ENCODE measurements at places on chromosomes 2 and 18.
A peak's percentile ranks its signal among the peaks of the same experiment; 100 is the strongest.

GRCh38 chr2:86785456-86785855, 5.3 kb downstream of the CD8A start:
- H3K4me3 ChIP-seq: no peak overlapping the region
- H3K27ac ChIP-seq: no peak overlapping the region
- H3K27me3 ChIP-seq: peaks cover 33% of the 10 kb centered on the region
- no peaks in the 10 kb centered on the region for H3K4me1 ChIP-seq
- H3K36me3 ChIP-seq: no peaks in the 10 kb centered on the region
- DNase-seq: no peak

DNA sequence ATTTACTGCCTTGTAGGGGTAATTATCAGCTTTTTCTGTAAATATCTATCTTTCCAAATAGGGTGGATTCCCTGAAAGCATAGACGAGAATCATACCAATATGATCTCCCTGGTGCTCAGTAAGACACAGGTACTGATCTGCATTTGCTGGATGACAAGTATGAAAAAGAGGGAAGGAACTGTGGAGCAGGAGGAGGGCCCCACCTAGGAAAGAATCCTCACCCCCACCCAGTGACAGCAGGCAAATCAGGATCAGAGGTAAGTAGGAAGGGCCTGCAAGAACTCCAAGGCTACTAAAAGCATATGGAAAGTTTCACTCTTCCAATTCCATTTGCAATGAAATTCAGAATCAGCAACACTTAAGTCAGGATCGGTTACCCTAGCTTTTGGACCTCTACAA, 42.3 kb downstream of the METTL8 start:
- DNase-seq: no peak
- H3K27me3 ChIP-seq: no peaks in the 10 kb centered on the region
- H3K4me1 ChIP-seq: peaks cover 20% of the 10 kb centered on the region
- no peak overlapping the region for H3K4me3 ChIP-seq
- 0 out of 2 replicates have a peak, but pooled peaks cover 4% of the 10 kb centered on the region for H3K36me3 ChIP-seq

GRCh38 chr2:145399131-145399530, 879.2 kb upstream of the ZEB2 start:
- no peaks in the 10 kb centered on the region for H3K36me3 ChIP-seq
- no peak overlapping the region for H3K27ac ChIP-seq
- no peaks in the 10 kb centered on the region for H3K4me1 ChIP-seq
- no peaks in the 10 kb centered on the region for H3K27me3 ChIP-seq
- no peak overlapping the region for H3K4me3 ChIP-seq
- DNase-seq: no peak

DNA sequence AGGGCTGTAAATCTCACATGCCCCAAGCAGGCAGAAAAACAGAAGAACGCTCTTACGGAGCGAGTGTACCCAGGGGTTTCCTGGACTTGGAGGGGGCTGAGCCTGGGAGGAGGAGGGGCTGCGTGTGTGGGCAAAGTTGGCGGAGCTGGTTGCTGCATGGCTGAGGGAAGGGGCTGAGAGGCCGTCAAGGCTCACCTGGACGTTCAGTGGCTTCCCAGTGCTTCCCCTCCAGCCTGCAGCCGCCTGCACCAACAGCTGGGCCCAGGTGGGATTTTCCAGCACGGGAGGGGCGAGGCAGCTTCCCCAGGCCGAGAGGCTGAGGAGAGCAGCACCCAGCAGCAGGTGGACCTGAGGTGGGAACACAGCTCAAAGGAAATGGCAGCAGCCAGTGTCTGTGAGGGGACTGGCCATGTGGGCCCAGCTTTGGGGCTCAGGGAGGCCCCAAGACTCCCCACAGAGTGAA, 70.6 kb upstream of the CTDP1 start:
- peak; percentile 34 for DNase-seq
- no peak overlapping the region for H3K27ac ChIP-seq
- no peak overlapping the region for H3K4me3 ChIP-seq
- H3K4me1 ChIP-seq: peaks cover 3% of the 10 kb centered on the region
- H3K27me3 ChIP-seq: no peaks in the 10 kb centered on the region

DNA sequence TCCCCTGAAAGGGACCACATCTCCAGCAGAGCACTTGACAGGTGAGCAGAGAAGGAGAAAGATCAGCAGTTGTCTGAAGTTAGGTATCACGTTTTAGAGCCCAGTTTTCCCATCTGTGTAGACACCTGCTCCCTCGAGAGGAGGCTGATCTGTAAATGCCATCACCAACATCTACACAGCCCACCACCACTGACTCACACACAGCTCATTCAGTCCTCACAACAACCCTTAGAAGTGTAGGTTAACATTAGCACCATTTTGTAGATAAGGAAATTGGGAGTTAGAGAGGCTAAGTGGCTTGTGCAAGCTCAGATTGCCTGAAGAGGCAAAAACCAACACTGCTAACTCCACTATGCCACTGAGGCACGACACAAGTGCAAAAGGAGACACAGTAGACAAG, 37.2 kb upstream of the STAT1 start:
- no peak overlapping the region for H3K27ac ChIP-seq
- H3K36me3 ChIP-seq: no peaks in the 10 kb centered on the region
- no peak overlapping the region for H3K4me3 ChIP-seq

DNA sequence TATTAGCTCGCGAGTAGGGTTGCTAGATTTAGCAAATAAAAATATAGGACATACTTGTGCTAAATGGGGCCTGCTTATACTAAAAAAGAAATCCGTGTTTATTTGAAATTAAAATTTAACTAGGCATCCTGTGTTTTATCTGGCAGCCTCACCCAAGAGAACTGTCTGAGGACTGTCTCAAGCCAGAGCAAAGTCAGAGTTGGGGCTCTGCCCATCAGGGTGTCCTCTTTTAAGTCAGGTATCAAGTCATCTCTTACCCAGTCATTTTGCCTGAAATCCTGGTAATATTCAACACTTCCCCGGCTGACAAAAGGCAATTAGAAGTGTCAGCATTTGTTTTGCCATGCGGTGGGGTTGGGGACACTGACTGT, 48.3 kb upstream of the ST3GAL5 start:
- H3K27me3 ChIP-seq: no peaks in the 10 kb centered on the region
- no peak overlapping the region for H3K27ac ChIP-seq
- H3K4me3 ChIP-seq: no peak overlapping the region
- no peaks in the 10 kb centered on the region for H3K36me3 ChIP-seq
- peaks cover 26% of the 10 kb centered on the region for H3K4me1 ChIP-seq
- DNase-seq: no peak

DNA sequence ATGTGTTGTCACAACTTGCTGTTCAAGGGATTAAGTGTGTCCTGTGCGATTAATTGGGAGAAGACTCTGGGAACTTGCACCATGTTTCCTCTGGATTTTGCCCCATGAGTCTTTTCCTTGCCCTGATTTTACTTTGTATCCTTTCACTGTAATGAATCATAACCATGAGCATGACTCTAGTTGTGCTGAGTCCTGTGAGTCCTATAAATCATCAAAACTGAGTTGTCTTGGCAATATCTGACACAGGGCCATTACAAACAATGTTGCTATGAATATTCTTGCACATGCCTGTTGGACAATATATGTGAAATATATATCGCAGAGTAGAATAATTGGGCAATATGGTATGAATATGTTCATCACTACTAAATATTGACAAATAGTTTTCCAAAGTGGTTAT, 56.5 kb upstream of the COL5A2 start:
- no peaks in the 10 kb centered on the region for H3K27me3 ChIP-seq
- H3K27ac ChIP-seq: no peak overlapping the region
- DNase-seq: no peak
- peaks cover 13% of the 10 kb centered on the region for H3K4me1 ChIP-seq
- no peak overlapping the region for H3K4me3 ChIP-seq

GRCh38 chr2:121076885-121077549, 208.0 kb downstream of the TFCP2L1 start:
- H3K36me3 ChIP-seq: no peaks in the 10 kb centered on the region
- no peak for DNase-seq
- H3K4me1 ChIP-seq: no peaks in the 10 kb centered on the region
- H3K27ac ChIP-seq: no peak overlapping the region
- no peaks in the 10 kb centered on the region for H3K27me3 ChIP-seq

GRCh38 chr2:85875350-85876050, 13.3 kb downstream of the ST3GAL5 start:
- DNase-seq: no peak

DNA sequence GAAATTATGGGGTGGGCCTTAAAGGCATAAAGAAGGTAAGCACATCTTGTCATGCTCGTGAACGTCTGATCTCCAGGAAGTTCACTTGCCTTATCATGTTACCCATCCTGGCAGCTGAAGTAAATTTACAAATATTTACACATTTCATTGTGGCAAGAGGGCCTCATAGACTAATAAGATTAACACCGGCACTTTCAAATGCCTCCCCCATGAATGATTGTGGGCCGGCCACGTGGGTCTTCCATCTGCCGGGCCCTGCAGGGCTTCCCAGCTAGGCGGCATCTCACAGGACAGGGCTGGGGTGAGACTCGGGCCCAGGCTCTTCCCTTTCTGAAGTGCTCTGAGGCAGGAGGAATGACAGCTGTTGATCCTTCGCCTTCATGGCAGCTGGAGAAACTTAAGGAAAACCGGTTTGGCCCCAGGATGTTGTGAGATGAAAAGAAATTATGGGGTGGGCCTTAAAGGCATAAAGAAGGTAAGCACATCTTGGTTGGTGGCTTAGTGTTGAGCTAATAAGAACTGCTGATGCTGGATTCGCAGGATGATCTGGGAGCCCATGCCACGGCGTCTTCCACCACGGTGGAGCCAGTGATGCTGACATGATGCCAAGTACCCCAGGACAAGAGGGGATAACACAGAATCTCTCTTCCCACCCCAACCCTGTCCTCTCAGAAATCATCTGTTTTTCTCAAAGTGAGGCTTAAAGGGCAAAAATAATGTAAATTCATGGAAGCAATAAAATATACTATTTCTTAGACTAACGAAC, 176.3 kb downstream of the SEPTIN10 start:
- no peaks in the 10 kb centered on the region for H3K4me1 ChIP-seq
- H3K4me3 ChIP-seq: no peak overlapping the region
- DNase-seq: peak; percentile 9
- H3K27ac ChIP-seq: no peak overlapping the region

- no peak overlapping the region for H3K4me3 ChIP-seq
- DNase-seq: no peak
- H3K36me3 ChIP-seq: no peaks in the 10 kb centered on the region
- H3K27ac ChIP-seq: no peak overlapping the region
These were observed 174.8 kb downstream of the HDAC4 start for GRCh38 chr2:239225871-239226561.

DNA sequence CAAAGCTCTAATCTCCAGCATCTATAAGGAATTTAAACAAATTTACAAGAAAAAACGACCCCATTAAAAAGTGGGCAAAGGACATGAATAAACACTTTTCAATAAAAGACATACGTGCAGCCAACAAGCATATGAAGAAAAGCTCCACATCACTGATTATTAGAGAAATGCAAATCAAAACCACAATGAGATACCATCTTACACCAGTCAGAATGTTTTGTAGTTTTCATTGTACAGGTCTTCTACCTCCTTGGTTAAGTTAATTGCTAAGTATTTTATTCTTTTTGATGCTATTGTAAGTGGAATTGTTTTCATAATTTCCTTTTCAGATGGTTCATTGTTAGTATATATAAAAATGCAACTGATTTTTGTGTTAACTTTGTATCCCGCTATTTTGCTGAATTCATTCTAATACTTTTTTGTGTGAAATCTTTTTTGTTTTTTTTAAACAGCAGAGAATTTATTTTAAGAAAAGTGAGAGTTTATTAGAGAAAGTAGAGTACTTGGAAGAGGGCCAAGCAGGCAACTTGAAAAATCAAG, 40.7 kb downstream of the SLC39A10 start:
- H3K4me3 ChIP-seq: no peak overlapping the region
- no peaks in the 10 kb centered on the region for H3K36me3 ChIP-seq

DNA sequence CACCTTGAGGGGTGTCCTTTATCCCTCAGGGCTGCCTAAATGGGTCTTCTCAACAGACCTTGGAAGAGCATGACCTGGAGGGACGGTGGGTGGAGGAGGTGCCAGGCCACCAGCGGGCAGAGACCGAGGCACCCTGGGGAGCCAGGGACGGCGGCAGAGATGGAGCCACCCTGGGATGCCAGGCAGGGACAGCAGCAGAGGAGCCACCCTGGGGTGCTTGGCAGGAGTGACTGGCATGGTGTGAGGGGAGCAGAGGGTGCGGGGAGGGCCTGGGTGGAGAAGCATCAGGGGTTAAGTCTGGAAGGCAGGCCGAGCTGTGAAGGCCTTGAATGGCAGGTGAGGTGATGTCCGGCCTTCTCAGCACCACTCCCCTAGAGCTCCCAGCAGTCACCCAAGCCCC, 56.1 kb downstream of the CIB4 start:
- H3K4me1 ChIP-seq: no peaks in the 10 kb centered on the region
- H3K4me3 ChIP-seq: no peak overlapping the region
- peaks cover 8% of the 10 kb centered on the region for H3K27me3 ChIP-seq
- H3K27ac ChIP-seq: no peak overlapping the region

DNA sequence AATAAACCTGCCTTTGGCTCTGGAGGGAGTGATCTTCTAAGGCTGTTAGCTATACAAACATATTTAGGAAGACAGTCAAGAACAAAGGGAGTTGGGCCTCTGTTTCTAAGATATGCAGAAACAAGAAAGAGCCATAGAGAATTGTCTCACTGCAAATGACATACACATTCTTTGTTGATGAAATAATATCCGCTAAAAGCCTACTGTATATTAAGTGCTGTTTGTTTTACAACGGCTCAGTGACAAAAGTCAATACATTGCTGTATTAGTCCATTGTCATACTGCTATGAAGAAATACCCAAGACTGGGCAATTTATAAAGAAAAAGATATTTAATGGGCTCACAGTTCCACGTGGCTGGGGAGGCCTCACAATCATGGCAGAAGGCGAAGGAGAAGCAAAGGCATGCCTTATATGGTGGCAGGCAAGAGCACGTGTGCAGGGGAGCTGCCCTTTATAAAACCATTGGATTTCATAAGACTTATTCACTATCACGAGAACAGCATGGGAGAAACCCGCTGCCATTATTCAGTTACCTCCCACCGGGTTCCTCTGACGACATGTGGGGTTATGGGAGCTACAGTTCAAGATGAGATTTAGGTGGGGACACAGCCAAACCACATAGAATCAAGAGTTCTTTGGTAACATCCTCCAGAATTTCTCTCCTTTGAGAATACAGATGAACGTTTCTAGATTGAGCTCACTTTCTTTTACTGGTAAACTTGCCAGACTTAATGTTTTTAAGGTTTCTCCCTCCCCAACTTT, 157.8 kb downstream of the PIK3C3 start:
- no peaks in the 10 kb centered on the region for H3K27me3 ChIP-seq
- H3K4me1 ChIP-seq: peaks cover 4% of the 10 kb centered on the region
- H3K4me3 ChIP-seq: no peak overlapping the region
- no peak for DNase-seq

GRCh38 chr2:110099471-110100225, 16.0 kb downstream of the MALL start:
- peak overlapping the region; percentile 100 for H3K27ac ChIP-seq
- H3K36me3 ChIP-seq: peaks cover 22% of the 10 kb centered on the region
- no peak overlapping the region for H3K4me3 ChIP-seq
- DNase-seq: no peak
- peaks cover 40% of the 10 kb centered on the region for H3K4me1 ChIP-seq
- no peaks in the 10 kb centered on the region for H3K27me3 ChIP-seq
